ENCODE measurements at places on chromosomes 13 and 19.

DNA sequence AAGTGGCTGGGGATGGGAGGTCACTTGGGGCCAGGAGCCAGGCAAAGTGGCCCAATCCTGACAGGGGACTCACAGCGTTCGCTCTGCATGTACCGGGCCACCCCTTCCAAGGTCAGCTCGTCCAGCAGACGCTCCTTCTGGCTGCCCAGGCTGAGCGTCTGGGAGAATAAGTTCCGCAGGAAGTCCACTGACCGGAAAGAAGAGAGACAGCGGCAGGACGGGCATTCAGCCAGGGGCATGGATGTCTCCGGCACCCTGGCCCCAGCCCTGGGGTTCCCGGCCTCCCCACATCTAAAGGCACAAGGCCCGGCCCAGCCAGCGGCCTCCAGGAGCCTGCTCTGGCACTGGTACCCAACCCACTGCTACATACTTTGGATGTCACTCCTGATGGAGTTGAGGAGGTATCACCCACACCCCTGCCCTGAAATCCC is 6.1 kb downstream of the SIRT2 start:
- DNase-seq: no peak

- no peak for DNase-seq
Observed at GRCh38 chr13:102729560-102730270, 34.9 kb upstream of the METTL21C start.

DNA sequence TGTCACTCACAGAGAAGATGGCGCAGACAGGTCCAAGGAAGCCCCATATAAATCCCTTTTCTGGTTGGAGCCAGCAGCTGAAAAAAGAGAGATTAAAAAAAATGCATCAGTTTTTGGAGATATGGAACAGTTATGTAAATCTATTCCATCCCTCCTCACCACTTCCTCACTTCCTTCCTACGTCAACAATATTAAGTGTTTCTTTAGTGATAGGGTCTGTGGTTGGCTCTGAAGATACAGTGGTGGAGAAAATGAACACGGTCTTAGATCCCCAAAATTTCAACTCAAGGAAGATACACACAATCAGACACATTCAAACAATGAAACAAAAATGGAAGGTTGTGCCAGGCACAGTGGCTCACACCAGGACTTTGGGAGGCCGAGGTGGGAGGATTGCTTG is 31.5 kb downstream of the ADGRE2 start:
- DNase-seq: no peak

DNA sequence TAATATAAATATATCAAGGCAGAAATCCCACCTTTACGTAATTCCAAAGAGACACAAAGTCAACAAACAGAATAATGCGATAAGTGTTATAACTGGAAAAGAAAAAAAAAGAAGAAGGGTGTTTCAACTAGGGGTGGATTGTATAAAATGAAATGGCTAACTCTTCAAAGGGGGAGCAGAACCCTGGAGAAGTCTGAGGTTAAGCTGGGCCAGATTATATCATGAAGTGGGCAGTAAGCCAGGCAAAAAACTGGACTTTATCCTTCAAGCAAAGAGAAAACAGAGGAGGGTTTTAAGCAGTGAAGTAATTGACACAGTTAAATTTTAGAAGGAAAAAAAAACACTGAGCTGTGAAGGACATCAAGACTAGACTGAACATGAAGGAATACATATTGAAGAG is 41.9 kb downstream of the TBC1D4 start:
- no peak for DNase-seq

DNA sequence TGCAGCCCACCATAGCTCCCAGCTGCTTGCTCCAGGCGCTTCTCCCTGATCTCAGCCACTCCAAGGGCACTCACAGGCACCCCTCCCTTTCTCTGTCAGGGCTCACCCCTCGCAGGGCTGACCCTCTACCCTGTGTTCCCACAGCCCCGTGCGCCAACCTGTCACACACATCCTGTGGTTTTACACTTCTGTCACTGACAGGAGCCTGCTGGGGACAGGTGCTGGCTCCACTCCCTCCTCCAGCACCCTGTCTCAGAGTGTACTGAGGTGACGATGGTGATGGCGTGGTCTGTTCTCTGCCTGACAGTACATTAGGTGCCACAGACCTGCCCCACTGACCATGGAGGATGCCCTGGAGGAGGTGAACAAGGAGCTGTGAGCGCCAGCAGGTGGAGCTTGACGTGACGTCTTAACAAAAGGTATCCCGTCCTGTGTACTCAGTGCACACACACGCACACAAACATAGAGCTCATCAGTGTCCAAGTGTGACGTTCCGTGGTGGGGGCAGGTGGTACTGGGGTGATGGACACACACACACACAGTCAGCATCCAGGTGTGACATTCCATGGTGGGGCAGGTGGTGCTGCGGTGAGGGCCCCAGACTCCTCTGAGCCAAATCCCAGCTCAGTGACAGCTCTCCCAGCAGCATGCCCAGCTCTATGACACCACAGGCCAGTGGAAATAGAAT is 20.9 kb downstream of the C19orf44 start:
- peak; percentile 24 for DNase-seq

- DNase-seq: no peak
Observed at GRCh38 chr13:114140906-114141250, 8.5 kb upstream of the RASA3 start.

DNA sequence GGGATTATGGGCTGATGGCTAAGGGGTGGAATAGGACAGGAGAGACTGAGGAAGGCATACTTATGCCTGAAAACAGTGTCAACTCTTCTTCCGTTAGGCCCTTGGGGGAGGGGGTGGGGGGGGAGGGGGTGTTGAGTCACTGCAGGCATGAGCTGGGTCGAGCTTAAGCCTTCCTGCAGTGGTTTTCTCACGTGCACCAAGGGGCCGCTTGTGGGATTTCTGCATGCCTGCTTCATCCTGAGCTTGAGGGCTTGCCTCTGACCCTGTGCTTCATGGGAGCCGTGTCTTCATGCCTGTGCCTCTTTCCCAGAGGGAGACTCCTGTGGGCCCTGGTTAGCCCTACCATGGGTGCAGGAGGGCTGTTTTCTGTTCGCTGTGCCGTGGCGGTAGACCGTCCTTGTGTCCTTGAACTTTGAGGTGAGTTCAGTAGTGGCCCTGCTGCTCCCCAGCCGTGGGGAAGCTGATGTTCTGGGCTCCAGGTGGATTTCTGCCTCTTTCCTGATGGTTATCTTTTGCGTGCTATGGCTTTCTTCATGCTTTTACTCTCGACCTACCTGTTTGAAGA is 186.1 kb downstream of the PCCA start:
- DNase-seq: no peak

DNA sequence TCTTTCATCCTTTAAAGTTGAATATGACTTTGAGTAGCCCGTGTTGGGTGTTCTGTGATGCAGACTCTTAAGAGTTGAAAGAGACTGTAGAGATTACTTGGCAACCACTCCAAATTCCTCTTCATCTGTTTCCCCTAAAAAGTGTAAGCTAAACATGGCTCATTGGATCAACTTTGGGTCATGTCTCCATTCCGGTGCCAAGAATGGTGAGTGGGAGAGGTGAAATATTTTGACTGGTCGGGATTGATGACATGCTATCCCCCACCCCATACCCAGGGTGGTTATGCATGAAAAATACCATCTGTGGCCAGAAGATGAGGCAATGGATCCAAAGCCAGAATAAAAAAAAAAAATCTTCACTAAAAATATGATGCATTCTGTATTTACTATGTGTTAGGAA is 281.3 kb upstream of the SOX21 start:
- no peak for DNase-seq

- no peak for DNase-seq
Observed at GRCh38 chr19:30082611-30083010, 140.6 kb downstream of the URI1 start.

DNA sequence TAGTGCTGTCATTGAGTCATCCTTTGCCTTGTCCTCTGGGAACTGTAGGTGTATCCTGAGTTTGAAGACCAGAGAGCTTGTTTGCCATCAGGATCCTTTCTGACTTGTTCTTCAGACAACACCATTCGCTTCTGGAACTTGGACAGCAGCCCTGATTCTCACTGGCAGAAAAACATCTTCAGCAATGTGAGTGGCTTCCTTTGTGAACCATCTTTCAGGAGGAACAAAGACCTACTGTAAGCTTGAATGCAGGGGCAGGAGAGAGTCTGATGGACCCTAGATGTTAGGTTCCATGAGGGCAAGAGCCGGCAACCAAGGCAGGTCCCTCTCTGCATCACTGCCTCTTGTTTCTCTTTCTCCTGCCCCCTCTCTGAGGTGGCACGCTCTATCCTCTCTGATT is 26.7 kb downstream of the WDR62 start:
- no peak for DNase-seq

DNA sequence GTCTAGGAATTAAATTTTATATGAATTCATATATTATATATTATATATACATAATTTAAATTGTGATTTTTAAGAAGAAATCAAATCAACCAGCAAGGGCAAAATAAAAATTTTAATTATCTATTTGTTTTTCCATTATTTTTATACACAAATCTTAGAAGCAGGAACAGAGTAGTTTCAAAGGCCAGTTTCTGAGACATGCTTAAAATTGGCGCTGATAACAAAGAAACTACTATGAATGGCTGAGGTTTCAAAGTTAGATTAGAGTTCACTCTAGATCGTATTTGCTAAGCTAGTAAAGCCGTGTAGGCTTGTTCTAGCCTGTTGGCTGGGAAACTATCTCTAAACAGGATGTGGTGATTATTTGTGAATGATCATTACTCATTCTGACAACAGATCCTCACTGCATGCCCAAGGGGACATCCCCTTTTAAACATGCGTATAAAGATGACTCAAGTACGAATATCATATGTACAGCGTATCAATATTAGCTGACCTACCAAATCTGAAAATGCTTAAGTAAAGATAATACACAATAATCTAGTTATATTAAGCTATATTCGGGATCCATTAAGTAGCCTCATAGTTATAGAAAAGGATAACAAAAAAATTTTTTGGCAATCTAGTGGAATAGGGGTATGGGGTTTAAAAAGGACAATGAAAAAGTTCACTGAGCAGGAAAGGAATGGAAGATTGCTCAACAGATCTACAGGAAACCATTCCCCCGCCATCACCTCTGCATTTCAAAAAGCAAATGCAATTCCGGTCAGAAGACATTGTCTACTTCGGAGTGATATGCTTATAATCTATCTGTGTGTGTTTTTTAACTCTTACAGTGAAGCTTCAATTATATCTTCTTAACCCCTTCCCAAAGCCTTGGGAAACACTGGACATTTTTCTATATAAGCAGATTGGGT is 150.1 kb downstream of the SHISA2 start:
- no peak for DNase-seq

DNA sequence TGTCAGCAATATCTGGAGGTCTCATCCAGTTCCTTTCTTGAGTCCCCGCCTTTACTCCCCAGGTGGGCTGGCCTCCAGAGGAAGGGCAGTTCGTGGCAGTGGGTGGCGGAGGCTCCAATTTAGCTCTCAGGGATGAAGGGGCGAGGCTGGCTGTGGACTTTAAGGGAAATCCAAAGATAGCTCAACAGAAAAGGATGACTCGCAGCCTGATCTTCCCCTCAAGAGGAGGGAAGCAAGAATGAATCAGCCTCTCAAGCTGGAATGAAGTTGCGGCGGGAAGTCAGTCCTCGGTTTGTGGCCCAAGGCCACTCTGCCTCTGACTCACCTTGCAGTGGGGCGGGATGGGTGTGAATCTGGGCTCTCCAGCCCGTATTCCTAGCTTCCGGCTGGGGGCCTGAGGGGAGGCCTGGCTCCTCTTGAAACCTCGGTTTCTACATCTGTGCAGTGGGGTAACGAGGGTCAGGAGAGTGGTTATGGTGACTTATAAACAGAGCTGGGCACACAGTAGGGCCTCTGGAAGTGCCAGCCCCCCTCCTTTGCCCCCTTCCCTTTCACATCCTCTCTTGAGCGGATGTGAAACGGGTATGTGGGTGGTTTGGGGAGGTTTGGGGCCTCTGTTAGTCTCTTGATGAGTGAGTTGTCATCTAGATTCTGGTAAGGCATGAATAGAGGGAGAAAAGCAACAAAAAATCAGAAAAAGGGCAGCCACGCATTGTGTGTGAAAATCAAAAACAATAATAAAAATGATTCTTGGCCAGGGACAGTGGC is 10.5 kb upstream of the SMG9 start:
- no peak for DNase-seq

DNA sequence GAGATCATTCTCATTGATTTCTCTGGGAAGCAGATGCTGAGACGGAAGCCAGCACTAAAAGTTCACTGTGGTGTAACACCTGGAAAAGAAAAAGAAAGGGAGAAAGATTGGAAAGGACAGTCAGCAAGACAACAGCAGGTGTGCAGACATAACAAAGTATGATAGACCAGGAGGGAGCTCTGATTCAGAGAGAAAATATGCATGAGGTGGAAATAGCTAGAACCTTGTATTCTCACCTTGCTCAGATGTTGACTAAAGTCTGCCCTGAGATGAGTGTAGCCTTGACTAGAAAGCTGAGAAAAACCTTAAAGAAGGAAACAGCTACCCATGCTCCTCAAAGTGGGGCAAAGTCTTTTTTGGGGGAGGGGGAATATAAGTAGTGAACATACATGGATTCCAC is 1711.8 kb downstream of the EFNB2 start:
- no peak for DNase-seq

- DNase-seq: peak; percentile 53
Observed at GRCh38 chr19:5445561-5446055, 9.6 kb upstream of the ZNRF4 start.

DNA sequence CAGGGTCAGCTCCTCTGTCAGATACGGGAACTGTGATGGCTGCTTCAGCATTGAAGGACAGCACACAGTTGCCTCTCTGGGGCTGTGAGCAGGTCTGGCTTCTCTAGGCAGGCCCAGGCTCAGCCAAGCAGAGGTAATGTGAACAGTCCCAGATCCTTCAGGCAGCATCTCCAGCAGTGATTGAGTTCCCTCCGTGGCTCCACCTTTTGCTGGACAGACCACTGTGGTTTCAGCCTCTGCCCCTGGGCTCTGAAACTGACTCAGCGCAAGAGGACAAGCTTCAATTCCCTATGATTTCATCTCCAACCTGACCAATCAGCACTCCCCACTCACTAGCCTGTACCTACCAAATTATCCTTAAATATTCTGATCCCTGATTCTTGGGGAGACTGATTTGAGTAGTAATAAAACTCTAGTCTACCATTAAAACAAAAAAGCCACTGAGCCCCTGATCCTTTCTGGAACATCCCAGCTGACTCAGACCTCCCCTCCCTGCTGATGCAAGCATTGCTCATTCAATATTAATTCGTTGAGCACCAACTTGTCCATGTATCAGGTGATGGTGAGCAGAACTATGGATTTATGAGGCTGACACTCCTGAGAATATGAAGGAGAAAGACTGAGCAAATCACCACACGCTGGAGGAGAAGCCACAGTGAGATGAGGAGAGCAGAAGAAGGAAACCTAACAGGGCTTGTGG is 16.7 kb downstream of the GSX1 start:
- no peak for DNase-seq

DNA sequence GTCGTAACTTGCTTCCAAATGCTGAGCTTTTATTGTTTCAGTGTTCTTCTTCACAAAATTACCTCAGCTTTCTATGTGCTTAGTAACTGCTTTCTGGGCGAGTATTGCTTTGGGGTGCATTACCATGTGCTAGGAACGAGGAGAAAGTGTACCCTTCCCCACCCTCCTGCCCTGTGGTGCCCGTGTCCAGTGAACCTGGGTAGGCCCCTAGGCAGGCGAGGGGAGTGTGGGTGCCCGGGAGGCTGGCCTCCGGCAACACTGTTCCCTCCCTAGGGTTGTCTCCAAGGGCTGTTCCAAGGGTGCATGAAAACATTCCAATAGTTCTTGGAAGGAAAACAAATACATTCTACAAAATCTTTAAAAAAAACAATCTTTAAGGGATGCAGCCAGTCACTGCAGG is 216.5 kb upstream of the SOX1 start:
- DNase-seq: no peak

- DNase-seq: no peak
Observed at GRCh38 chr13:75231235-75231634, 250.7 kb downstream of the TBC1D4 start.

- DNase-seq: no peak
Observed at GRCh38 chr13:24038841-24039330, 121.6 kb upstream of the SPATA13 start.

GRCh38 chr13:50629497-50629896 is 214.0 kb downstream of the DLEU7 start:
- no peak for DNase-seq
